ENCODE measurements at places on chromosomes 11 and 22.

DNA sequence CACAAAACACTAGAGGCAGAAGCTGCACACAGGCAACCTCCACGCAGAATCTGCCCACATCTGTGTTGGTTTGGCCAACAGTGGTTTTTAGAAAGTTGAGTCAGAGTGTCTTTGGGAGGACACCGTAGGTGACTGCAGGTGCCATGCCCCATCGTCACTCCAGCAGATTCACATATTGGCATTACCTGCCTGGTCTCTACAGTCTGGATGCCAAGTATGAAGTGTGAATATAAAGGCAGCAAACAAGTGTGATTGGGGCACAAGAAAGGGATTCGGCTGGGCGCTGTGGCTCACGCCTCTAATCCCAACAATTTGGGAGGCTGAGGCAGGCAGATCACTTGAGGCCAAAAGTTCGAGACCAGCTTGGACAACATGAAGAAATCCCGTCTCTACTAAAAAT is 11.0 kb upstream of the FXYD2 start:
- no peak for DNase-seq

DNA sequence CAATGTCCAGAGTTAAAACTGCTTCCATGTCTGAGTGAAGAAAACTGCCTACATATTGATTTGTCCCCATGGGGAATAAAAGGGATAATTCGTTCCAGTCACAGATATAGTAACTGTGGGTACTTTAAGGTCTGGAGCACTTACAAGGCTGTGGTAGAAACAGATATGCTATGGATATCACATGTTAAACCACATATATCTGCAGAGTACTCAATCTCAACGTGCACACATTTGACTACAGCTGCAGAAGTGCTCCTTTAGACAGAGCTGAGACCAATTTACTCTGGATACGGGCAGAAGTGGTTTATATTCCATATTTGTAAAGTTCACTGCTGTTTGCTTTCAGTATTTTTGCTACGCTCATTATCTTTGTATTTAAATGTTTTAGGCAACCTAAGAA is 9.7 kb upstream of the MS4A2 start:
- DNase-seq = no peak

GRCh38 chr11:45180179-45180847 is 33.9 kb downstream of the PRDM11 start:
- no peak for DNase-seq

GRCh38 chr11:130508913-130509312 is 60.5 kb downstream of the ADAMTS15 start:
- no peak for DNase-seq

DNA sequence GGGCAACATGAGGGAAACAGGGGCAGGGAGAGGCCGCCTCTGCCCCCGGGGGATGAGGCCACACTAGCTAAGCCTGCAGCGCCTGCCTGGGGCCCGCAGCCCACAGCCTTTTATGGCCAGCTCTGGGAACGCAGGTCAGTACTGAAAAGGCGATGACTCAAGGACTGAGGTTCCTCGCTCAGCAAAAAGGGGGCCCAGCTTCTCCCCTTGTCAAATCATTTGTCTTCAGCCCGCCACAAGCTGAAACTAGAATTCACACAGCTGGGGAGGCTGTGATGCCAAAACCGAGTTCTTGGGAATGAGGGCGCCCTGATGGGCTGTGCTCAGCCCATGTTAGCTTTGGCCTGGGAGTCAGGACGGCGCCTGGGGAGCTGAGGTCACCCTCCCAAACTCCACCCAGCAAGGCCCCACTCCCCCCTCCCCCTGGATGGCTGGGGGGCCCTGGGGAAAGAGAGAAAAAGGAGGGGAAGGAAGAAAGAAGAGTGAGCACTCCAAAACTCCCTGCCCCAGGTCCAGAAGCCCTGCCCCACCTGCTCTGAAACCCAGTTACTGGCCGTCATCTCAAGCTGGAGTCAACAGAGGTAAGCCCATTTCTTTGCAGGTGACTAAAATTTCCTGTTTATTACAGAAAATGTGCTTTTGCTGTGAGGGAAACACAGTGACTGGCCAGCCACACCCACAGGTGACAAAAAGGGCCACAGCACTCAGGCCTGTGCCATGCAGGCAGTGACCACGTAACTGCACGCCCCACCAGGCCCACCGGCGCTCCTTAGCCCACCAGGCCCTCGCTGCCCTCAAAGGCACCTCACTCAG is 13.7 kb downstream of the EHD1 start:
- DNase-seq = peak; percentile 37

DNA sequence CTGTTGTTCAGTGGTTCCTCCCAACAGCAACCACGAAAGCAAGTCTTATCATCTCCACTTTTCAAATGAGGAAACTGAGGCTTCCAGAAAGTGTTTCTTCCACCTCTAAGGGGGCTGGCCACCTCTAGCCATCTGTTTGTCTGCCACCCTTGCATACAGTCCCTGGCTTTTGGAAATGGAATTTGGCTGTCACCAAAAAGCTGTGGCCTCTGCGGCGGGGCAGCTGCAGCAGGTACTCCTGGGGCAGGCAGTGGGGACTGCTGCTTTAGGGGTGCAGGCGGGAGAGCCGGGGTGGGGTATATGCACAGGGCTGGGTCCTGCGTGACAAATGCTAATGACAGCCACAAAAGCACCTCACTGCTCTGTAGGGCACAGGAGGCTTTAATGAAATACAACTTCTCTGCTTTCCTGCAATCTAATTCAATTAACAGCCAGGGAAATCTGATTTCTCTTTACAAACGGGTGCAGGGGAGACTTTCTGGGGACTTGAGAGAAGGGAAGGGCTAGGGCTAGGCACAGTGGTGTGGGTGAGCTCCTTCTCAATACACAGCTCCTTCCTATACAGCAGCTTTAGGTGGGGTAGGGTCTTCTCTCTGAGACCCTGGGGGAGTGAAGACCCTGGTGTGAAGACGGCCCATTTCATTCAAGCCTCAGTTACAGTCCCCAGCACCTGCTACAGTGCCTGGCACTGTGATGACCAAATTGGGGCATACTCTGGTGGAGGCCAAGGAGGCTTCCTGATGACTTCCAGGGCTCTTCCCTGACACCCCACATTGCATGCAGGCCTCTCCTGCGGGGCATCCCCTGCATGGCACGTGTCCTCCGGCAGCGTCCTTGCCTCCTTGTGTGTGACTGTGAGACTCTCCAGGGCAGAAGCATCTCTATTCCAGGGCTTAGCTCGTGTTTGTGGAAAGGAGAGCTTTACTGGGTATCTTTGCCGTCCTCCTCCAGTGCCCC is 161.6 kb downstream of the CEP164 start:
- no peak for DNase-seq

DNA sequence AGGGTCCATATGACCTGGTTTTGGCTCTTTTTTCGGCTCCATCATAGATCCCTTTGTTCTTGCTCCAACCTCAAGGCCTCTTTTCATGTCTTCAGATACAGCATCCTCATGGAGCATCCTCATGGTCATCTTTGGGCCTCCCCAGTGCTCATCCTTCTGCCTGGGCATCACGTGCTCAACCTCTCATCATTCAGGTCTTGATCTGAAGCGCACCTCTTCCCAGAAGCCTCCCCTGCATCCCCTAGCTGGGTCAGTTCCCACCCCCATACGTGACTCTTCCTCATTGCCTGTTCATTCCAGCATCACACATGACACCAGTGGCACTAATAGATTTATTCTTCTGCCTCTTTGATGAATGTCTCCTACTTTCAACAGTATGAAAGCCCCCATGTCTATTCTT is 192.2 kb downstream of the MIAT start:
- DNase-seq = no peak

- DNase-seq = peak; percentile 65
Measured at GRCh38 chr22:45994491-45995404, 17.8 kb upstream of the WNT7B start.

GRCh38 chr22:50145721-50146438 is 24.7 kb upstream of the PANX2 start:
- no peak for DNase-seq

DNA sequence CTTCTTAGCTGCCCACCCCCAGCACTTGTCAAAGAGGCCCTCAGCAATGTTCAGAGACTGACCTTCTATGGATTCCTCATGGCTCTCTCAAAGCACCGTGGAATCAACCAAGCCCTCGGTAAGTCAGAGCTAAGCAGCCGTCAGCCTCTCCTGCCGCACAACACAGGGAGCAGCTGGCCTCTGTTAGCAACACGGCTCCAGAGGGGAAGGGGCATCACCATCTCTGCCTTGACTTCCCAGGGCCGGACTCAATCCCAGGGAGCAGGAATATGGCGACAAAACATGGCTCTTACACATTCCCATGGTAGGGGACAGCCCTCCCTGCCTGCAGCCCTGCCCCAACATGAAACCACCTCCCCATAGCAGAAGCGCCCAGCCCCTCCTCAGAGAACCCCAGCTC is 18.9 kb downstream of the ARFGAP2 start:
- DNase-seq = no peak

DNA sequence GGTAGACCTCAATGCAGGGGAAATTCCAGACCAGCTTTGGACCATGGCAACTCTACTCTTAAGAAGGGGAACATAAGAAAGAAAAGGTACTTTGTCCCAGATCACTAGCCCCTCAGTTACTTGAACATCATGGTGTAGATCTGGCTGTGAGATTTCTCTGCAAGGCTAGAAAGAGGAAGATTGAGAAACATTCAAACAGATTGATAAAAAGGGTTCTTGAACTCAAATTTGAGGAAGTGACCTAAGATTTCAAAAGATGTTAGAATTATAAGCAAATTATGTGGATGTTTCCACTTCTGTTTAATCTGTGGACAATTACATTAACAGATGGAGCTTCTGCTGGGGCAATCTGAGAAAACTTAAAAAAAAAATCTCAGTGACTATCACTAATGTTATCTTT is 21.8 kb upstream of the UPB1 start:
- no peak for DNase-seq

GRCh38 chr22:48821727-48822126 is 1005.9 kb downstream of the BRD1 start:
- DNase-seq = no peak

DNA sequence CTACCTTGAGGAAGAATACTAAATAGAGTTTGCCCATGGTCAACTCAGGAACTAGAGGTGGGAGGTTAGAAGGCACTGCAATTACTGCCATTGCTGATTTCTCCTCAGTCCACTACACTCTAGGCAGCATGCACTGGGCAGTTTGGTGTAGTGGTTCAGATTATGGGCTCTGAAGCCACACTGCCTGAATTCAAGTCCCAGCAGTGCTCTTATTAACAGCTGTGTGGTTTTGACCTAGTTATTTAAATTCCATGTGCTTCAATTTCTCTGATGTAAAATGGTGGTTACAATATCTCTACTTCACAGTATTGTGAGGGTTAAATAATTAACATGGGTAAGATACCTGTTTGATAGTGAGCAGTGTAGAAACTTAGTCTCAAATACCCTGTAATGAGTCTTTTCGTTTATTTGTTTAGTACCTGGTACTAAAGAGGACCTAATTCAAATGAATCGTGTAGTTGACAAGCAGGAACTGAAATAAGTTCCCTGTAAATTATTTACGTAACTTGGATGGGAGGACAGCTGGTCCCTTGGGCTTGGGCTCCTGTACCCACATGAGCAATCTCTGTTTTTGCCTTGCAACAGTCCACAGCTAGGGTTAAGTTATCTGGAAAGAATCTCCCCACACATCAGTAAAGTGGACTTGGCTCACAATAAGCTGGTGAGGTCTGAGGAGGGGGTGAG is 17.8 kb downstream of the PRR5L start:
- no peak for DNase-seq

- no peak for DNase-seq
Measured at GRCh38 chr11:61474013-61474643, 34.4 kb upstream of the LRRC10B start.

DNA sequence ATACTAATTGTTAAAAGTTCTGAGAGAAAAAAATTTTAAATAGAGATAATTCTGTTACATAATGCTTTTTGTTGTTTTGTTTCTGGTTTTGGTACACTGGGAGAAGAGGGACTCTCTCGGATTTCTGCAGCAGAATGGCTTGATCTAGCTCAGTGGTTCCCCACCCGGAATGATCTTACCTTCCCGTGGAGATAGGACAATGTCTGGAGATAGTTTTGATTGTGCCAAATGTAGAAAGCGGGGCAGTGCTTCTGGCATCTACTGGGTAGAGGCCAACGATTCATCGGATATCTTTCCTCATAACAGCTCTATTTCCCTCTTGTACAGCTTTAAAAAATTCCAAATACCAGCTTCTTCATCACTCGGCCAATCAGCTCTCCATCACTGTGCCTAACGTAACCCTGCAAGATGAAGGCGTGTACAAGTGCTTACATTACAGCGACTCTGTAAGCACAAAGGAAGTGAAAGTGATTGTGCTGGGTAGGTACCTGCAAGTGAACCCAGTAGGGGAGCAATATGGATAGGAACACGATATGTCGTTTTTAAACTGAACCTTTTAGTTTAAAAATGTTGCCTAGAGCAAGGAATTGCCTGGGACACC is 13.2 kb downstream of the CRTAM start:
- no peak for DNase-seq

- DNase-seq = no peak
Measured at GRCh38 chr22:46175631-46176030, 25.3 kb downstream of the PPARA start.

DNA sequence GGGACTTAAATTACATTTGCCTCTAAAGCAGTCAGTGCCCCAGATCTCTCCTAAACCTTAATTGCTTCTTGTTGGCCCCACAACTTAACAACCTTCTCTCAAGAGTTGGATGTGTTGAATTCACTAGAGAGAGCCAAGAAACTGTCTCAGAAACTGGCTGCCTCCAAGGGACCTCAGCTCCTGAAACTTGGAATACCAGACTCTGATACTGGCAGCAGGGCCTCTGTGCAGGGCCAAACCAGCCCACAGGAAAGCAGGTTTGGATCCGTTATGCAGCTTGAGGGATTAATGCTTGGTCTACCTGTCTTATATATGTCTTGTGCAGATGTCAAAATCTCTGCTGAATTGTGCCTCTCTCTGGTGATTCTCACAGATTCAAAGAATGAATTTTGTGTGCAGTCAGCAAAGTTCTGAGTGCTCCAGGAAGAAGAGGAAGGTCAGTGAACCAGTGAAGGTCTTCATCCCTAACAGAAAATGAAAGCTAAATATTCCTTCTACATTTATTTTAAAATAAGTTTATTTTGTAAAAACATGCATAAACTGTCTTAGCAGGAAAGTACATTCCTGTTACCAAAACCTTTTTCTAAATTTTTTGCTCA is 70.8 kb downstream of the LIF start:
- no peak for DNase-seq

GRCh38 chr11:84541731-84542340 is 1085.3 kb downstream of the DLG2 start:
- no peak for DNase-seq

GRCh38 chr11:116219171-116219635 is 553.6 kb downstream of the BUD13 start:
- DNase-seq = no peak

GRCh38 chr22:23675502-23676415 is 15.1 kb upstream of the RGL4 start:
- no peak for DNase-seq

DNA sequence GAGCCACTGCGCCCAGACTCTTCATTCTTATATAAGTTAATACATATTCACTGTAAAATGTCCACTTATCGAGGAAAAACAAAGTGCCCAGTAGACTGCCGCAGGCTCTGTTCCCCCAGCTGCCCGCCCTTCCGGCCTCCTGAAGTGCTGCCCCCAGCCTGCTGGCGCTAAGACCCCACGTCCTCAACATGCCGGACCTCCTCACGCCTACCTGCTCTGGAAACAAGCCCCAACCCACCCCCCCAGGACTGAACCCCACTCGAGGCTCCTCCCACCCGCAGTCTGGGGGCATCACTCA is 1.1 kb downstream of the GATD1 start:
- no peak for DNase-seq
